WERI-Rb-1 (cell line): ENCODE measurements at places on chromosomes 1 and 21.

DNA sequence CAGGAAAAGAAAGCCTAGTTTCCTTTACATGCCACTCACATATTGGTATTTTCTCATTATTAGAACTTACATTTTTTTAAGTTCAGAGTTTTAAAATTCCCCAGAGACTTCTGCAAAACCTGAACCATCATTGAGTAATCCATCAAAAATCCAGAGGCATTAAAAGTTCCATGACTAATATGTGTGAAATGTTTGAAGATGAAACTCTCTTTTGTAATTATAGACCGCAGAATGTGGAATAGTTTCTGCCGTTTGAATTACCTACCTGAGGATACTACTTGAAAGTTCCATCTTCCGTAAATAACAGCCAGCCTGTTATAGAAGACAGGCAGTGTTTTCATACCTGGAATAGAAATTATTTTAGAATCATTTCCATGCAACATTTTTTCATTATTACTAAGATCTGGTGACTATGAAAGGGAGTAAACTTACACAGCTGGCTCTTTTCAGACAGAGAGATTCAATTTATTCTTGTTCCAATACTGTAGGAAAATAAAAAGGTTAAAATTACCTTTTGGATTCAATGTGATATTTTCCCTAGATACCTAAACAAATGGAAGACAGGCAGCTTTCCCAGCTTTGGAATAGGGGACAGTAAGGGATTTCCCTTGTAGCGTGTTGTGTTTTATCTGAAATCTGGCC lies 131.4 kb downstream of the ST6GALNAC5 start:
- no peak for DNase-seq

GRCh38 chr1:110412576-110412975 lies 5.1 kb upstream of the LAMTOR5 start:
- peak; percentile 82 for DNase-seq

DNA sequence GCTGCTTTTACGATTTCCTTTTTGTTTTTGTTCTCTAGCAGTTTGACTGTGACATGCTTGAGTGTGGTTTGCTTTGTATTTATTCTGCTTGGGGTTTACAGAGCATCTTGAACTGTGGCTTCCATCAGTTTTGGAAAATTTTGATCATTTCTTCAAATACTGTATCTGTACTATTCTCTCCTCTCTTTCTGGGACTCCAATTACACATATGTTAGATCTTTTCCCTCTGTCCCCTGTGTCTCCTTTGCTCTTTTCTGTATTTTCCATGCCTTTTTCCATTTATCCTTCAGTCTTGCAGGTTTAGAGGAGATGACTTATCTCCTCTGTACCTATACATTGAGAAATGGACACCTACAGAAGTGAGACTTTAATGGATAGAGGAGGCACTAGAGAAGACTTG lies 31.7 kb downstream of the COQ8A start:
- DNase-seq = no peak

DNA sequence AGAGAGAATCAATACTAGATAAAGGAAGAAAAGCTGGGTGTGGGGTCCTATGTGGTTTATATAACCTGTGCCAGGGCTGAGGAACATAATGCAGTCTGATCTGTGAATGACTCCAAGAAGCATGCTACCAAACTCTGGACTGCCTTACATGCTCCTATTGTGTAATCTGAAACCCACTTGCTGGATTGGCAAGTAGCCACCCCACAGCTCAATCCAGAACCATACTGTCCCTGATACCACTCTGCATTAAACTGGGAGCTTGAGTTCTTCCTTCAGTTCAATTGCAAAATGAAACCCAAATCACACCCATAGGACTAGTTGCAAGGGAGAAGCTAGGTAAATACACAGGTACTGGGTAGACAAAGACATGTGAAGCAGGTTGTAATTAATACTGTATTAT lies 115.4 kb upstream of the NEGR1 start:
- DNase-seq = no peak

DNA sequence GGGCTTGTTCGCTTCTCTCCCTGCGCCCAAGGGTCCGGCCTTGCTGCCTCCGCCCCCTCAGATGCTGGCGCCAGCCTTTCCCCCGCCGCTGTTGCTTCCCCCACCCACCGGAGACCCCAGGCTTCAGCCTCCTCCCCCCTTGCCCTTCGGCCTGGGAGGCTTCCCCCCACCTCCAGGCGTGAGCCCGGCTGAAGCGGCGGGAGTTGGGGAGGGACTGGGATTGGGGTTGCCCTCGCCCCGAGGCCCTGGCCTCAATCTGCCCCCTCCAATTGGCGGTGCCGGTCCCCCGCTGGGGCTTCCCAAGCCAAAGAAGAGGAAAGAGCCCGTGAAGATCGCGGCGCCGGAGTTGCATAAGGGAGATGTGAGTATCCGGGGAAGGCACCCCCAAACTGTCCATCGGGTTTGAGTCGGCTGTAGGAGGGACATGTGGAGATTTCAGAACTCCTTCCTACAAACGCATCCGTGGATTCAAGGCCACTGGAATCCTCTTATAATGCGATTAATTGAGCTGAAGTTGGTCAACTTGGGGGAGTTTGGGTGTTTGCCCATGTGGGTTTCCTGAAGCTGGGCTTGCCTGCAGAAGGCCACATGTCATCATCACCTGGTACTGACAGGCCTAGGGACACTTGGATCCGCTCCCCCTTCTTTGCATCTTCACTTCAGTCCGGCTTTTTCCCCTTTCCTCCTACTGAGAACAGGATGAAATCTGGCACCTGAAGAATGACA lies 707 bp downstream of the PRCC start:
- peak; percentile 59 for DNase-seq
